ENCODE measurements at places on chromosomes 4 and X.

GRCh38 chr4:56909086-56909894 lies 1.6 kb downstream of the REST start:
- peak; percentile 71 for DNase-seq

GRCh38 chr4:54819034-54819433 lies 161.3 kb downstream of the KIT start:
- no peak for DNase-seq

- peak; percentile 87 for DNase-seq
Measured at GRCh38 chr4:112973750-112974251, 75.7 kb upstream of the ANK2 start.

GRCh38 chrX:23888887-23889501 lies 18.7 kb downstream of the APOO start:
- DNase-seq: no peak

DNA sequence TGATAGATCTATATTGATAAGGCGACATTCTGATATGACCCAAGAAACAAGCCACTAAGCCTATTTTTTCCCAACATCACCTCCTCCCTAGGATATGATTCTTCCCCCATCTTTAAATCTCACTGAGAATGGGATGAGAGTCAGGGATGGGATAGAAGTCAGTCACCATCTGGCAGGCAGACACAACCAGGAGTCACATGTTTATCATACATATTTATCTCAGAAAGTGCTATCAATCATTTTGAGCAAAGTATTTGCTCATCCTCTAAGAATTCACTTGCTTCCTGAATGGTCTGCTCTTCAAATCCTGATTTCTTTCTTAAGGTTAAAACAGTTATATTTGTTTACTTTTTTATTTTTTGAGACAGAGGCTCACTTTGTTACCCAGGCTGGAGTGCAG lies 20.3 kb downstream of the DNAAF6 start:
- no peak for DNase-seq

GRCh38 chr4:110309675-110310074 lies 111.3 kb upstream of the ELOVL6 start:
- peak; percentile 30 for DNase-seq

DNA sequence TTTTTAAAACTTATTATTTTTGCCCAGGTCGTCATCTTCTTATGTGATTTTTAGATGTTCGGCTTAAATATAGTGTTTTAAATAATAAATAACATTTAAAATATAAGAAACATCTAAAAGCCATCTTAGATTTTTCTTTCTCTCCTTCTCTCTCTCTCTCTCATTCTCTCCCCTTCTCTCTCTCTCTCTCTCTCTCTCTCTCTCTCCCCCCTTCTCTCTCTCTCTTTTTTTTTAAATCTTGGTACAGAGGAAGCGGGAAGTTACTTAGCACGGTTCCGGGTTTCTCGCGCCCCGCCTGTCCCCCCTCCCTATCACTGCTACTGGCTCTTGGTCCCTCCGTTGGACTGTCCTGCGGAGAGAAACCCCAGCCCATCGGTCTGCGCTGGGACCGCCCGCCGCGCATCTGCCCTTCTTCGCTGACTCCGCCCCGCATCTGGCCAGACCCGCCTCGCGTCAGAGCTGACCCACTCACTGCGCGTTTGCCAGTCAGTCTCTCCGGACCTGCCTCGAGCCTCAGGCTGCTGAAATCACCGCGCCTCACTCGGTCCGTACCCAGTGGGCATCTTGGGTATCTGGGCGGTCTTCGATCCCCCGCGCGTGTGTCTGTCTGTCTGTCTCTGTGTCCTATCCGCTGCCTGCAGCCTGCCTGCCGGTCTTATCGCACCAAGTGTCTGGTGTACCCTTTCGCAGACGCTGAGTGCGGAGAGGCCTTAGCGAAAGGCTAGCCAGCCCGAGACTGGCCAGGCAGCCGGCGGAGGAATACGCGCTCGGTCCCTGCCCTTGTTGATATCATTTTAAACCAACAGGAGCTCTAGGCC lies at the start of gene PABPC5:
TSS of gene PABPC5 (plus strand) at position 489 of the 818 bp plus-strand sequence. CDS start 739 bp downstream, outside the sequence.
- DNase-seq: peak; percentile 67

DNA sequence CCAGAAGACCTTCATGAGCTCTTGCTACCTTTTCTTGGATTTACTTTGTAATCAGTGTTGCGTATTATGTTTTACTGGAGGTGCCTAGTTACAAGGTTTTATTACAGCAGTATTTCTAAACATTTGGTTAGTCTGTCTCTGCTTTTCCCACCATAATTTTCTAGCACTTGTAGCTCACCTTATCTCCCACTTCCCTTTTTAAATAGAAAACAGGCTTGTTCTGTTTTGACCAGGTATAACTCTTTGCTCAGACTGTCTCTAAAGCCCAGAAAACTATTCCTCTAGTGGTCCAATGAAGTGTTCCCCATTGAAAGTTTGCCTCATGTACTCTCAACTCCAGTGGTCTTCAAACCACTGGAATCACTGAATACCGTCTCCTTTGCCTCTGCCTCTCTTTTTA lies 43.9 kb downstream of the AFF1 start:
- DNase-seq: no peak

DNA sequence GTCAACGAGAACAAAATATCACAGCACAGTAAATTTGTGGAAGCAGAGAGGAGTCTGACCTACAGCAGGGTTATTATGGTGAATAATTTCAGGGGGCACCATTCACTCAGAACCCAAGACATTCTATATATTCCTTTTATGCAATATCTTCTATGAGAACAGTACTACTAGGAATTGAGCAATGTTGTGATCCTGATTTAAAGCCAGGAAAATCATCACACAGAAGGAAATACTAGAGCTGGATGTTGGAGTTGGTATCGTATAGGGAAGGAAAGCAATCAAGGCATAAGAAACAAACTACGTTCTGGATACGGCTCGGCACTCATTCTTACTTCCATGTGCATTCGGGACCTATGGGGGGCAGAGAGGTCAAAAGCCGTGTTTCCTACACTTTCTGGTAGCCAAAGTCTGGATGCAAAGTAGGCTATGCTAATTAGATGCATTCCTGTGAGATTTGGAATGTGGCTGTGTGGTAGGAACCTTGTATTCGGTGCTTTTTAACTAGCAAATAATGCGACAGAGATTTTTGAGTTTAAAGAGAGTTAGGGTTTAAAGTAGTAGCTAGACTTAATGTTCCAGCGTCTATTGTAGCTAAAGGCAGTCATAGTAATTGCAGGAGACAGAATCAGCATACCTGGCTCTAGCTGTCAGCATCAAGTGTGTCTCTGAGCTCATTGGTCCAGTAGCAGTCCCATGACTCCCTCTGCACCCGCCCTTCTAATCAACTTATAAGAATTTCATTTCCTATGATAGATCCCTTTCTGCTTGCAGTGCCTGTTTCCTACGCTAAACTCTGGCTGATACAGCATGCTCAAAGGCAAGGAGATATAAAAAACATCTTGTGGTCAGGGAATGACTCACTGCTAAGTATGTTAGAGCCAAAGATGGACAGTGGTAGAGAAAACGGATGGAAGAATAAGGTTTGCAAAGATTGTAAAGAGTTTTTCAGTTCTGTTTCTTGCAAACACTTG lies 43.3 kb upstream of the PDGFC start:
- no peak for DNase-seq

DNA sequence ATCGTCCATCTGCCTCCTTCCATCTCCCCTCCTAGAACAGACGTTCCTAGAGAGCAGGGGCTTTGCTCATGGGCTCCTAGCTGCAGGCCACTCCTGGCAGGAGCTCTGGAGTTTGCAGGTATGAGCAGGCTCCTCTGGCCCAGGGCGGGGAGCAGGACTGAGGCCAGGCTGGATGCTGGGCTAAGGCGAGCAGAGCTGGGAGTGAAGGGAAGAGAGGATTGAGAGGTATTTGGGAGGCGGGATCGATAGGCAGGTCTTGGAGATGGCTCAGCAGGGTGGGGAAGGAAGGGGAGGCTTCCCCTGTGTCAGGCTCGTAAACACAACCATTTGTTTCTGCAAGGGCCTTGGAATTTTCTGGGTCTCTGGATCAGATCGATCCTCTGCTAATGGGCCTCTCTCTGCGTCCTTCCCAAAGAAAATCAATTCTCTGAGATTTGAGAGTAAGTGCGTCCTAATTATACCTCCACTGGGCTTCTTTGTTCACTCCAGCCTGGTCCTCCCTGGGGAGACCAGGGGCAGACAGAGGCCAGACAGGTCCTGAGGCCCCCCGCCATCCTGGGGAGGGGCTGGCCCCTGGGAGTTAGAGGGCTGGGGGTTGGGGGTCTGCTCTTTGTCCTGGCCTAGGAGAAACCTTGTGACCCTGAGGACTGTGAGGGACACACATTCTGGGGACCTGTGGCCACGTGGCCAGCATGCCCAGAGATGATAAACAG lies 94.8 kb upstream of the PSAPL1 start:
- DNase-seq: no peak

GRCh38 chrX:110646386-110646785 lies 149.2 kb downstream of the CHRDL1 start:
- DNase-seq: no peak

GRCh38 chrX:112877771-112878173 lies 37.1 kb upstream of the AMOT start:
- DNase-seq: no peak

- DNase-seq: no peak
Measured at GRCh38 chrX:149949743-149950436, 11.6 kb upstream of the EOLA2 start.
